Activated T-cell treated with anti-CD3 and anti-CD28 coated beads for 4 hours (primary cell): ENCODE measurements at places on chromosomes 16 and 17.

DNA sequence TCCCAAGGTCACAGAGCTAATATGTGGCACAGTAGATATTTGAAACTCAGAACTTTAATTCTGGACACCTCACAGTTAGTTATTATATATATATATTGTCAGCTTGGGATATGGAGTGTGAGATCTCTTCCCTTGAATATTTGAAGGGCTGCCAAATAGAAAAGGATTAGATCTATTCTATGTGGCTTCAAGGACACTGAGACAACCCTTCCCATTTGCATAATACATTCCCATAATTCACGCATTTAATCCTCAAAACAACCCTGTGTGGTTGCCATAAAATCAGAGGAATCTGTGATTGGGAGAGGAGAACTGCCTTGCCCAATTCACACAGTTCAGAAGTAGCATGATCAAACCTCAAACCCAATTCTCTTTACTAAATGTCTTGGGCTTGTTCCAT lies 365.8 kb upstream of the DYNLRB2 start:
- no peak for DNase-seq

GRCh38 chr17:48526608-48527546 lies 3.9 kb downstream of the HOXB1 start:
- DNase-seq: no peak

DNA sequence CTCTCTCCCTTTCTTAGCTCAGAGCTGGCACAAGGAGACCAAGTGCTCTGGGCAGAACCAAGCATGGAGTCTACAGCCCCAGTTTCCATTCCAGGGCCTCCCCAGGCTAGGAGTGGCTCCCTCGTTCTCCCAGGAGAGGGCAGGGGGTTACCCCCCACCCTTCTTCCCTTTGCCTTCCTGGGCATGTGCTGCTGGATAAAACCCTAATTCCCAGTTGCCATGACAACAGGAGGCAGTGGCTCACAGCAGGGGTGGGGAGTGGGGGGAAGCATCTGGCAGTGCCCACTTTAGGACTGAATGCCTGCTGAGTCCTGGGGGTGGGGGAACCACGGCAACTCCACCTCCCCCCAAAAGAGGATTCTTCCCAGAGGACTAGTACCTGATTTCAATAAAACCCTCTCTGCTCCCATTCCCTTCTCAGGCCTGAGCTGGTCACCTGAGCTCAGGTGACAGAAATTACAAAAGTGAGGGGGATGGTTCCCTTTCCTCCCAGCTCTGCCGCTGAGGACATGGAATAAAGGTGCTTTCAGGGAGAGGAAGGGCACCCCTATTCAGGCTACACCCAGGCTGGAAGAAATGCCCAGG lies 1.8 kb downstream of the MPP2 start:
- DNase-seq: no peak

- DNase-seq: no peak
These were observed 1.6 kb downstream of the LAT start for GRCh38 chr16:28986492-28986891.

- no peak for DNase-seq
These were observed 6.3 kb upstream of the SLC5A11 start for GRCh38 chr16:24839347-24839972.

GRCh38 chr16:27550582-27550920 lies 607 bp downstream of the KATNIP start:
- no peak for DNase-seq

DNA sequence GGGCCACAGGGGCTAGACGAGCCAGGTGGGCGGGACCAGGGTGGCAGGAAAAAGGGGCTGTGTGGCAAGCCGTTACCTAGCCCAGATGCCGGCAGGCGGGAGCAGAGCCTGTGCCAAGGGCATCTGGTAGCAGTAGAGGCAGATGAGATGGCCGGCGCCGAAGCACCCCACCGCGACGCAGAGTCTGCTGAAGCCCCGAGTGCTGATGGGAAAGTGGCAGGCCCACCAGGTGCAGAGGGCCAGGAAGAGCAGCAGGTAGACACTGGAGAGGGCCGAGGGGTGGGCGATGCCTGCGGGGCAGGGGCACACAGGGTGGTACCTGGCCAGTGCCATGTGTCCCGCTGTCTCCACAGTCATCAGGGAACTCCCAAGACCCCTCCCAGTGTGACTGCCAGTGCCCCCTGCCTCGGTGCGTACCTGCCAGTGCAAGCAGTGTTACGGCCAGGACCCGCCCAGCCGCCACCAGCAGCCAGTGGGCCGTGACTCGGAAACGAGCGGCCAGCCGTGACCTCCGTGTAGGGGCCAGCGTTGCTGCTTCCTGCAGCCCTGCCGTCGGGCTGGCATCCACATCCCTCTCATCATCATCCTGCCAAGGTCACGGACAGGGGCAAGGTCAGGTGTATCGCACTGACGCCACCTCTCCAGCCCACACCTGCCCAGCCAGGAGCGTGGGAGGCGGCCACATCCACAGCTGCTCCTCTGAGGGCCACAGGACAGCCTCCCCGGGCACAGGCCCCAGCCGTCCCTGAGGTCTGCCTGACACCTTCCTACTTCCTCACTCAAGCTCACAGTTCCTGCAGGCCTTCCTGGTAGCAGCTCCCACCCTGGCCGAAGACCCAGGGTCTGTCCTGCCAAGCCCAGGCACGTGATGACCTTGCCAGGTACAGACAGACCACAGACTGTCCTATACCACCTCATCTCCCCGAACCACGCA lies 32.1 kb downstream of the CTU2 start:
- no peak for DNase-seq

DNA sequence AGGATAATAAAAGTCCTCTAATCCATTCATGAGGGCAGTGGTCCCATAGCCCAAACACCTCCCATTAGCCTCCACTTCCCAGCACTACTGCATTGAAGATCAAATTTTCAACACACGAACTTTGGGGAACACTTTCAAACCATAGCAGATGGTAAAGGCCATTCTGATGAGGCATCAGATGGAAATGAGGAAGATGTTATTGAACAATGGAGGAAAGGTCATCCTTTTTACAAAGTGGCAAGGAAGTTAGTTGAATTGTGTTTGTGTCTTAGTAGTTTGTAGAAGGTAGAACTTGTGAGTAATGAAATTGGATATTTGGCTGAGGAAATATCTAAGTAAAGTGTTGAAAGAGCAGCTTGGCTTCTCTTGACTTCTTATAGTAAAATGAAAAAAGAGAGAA lies 93.3 kb upstream of the NLRP1 start:
- DNase-seq: no peak

DNA sequence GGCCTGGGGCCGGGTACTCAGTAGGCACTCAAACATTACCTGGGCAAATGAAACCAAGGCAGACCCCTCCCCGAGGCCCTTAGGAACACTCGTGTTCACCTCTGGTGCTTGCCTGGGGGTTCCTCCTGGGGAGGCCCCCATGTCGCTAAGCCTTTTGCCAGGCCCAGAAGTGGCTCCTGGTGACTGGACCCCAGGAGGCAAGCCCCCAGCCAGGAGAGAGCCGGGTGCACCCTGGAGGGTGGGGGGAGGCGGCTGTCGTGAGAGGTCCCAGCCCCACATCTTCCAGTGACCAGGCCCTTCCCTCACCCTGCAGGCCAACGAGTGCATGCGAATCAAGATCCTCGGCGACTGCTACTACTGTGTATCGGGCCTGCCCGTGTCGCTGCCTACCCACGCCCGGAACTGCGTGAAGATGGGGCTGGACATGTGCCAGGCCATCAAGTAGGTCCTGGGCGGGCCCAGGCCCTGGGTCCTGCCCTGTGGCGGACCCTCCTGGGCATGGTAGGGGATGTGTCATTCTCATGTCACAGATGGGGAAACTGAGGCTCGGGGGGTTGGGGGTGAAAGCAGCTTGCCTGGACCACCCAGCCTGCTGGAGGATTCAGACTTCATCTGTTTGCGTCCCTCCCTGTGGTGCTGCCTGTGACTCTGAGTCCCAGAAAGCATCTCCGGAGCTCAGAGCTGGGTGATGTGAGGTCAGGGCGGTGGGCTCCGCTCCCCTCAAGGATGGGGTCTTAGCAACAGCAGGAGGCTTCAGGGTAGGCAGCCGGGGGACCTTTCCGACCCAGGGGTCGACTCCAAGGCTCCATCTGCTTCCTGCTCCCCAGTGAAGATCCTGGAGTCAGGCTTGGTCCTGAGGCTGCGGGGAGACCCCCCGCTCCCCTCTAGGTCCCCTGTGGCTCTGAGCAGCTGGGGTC lies 32.5 kb downstream of the ADCY7 start:
- DNase-seq: no peak

DNA sequence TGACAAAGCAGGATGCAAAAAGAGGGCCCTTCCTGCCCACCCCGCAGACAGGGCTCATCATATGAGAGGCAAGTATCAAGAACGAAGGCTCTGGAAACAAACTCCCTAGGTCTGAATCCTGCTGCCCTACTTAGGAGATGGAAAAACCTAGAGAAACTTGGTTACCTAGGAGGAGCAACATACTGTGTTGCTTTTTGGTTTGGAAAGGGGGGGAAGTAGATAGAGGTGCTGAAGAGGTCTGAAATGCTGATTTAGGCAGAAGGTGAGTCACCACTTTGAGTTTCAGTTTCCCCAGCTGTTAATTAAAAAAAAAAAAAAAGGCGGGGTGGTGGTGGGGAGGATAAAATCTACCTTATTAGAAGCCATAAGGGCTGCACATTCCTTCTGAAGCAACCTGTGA lies 1.5 kb downstream of the N4BP1 start:
- no peak for DNase-seq

DNA sequence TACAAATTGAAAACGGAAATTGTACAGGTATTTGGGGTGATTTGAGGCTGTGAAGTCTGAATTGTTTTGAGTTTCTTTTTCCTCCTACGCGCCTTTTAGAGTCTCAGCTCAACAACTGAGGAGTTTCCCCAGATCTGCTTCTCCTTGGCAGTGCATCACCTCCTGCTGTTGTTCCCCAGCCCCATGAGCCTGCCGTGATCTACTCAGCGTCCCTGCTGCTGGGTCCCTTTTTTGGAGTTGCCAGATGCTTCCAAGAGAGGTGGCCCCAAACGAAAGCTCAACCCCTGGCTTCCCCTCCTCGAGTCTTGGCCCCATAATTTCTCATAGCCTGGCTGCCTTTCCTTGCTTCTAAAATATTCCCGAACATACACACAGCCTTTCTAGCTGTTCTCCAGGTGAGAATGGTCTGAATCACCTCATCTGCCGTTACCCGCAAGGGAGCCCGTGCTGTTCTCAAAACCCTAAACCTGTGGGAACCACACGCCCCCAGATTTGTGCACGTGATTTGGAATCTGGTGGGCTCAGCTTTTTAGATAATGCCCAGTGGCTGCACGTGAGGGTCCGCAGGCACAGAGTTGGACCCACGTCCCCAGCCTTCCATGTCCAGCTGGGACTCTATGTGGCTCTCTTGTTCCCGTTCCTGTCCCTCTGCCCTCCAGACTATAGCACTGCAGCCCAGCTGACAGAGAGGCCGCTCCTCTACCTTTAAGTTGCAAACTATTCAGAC lies 179.1 kb upstream of the CHMP6 start:
- no peak for DNase-seq

DNA sequence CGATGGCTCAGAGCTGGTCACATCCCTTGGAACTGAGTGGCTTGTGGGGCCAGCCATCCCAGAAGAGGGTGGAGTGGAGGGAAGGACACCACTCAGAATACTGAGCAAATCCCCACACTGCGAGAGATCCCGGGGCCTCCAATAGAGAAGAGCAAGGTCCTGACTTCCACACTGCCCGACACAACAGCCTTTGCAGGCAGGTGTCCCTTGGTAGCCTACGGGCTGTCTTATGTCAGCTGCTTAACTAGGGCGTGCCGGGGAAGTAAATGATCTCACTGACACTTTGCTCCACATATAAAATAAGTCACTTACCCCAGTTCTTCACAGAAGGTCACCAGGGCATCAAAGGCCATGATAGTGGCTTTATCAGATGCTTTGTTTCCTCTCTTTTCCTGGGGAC lies 16.1 kb downstream of the RECQL5 start:
- DNase-seq: no peak

DNA sequence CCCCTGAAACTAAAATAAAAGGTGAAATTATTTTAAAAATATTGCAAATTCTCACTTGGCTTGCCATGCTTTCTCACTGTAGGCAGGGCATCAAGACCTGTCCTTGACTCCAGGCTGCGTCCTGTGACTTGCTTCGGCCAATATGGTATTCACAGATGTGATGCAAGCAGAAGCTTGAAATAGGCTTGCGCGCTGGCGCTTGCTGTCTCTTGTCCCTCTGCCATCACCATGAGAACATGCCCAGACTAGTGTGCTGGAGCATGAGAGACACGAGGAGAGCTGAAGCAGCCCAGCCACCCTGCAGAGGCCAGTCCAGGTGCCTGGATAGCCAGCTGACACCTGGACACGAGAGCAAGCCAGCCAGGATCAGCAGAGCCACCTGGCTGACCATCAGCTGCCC lies 21.8 kb upstream of the ZKSCAN2 start:
- no peak for DNase-seq

DNA sequence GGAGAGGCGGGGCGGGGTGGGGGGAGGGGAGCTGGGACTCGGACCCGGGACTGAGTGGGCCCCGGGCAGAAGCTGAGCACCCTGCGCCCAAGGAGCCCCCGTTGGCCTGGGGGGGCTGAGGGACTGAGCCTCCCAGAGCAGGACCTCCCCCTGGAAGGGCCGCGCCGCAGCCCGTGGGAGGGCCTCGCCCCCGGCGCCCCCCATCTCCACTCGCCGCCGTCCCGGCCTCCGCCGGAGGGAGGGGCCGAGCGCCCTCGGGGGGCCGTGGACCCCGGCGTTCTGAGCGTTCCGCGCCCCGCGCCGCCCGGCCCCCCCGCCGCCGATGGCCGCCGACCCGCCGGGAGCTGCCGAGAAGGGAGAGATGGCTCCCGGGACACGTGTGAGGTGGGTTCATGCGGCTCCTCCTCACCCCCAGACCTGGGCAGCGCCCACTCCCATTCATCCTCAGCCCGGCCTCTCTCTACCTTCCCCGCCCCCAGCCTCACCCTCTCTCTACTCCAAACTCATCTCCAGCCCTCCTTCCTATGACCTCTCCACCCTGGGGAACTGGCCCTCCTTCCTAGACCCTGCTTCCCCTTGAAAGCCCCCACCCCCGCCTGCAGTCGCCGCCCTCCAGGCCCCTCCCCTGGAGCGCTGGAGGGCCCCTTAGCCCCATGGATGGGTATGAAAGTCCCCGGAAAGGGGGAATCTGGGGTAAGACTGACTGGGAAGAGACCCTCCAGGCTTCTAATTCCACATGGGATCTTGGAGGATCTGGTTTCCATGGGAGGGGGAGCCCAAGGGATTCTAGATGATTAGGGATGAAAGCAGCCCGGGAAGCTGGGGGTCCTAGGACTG lies 922 bp downstream of the FBXL19 start:
- no peak for DNase-seq

- DNase-seq: no peak
These were observed 549.3 kb upstream of the PSMD7 start for GRCh38 chr16:73747328-73747727.

GRCh38 chr17:51428668-51429495 lies 168.5 kb downstream of the UTP18 start:
- no peak for DNase-seq
